Stimulated activated CD8-positive, alpha-beta memory T cell treated with anti-CD3 and anti-CD28 coated beads, Interleukin-7, amount 100 ng/mL, for 48 hours (primary cell): ENCODE measurements at places on chromosomes 2 and 18.
A peak's percentile ranks its signal among the peaks of the same experiment; 100 is the strongest.

GRCh38 chr2:56656826-56657225 lies 473.0 kb downstream of the CCDC85A start:
- DNase-seq = no peak

DNA sequence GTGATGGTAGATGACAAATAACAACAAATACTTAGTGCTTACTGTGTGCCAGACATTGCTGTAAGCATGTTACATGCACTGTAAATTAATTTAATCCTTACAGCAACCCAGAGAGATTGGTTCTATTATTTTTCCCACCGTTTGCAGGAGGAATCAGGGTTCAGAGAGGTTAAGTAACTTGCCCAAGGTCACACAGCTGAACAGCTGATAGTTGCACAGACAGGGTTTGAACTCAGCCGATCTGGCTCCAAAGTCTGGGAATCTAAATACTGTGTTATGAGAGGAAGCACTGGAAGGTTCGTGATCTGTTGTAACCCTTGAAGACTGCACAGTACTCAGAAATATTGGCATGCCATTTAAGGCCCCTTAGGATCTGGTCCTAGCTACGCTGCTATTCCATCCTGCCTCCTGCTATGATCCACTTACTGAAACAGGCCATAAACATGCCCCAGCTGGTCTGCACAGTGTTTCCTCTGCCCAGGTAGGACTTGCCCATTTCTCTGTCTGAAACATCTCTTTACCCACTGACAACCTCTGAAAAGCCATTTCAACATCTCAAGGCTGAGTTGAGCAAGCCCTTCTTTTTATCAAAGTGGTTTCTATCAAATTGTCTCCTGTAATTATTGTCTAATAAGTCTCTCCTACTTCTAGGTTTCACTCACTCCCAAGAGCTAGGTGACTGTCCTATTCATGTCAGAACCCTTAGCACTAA lies 40.4 kb upstream of the MRPL33 start:
- no peak for DNase-seq

GRCh38 chr2:155965415-155966063 lies 367.0 kb downstream of the NR4A2 start:
- DNase-seq = no peak

DNA sequence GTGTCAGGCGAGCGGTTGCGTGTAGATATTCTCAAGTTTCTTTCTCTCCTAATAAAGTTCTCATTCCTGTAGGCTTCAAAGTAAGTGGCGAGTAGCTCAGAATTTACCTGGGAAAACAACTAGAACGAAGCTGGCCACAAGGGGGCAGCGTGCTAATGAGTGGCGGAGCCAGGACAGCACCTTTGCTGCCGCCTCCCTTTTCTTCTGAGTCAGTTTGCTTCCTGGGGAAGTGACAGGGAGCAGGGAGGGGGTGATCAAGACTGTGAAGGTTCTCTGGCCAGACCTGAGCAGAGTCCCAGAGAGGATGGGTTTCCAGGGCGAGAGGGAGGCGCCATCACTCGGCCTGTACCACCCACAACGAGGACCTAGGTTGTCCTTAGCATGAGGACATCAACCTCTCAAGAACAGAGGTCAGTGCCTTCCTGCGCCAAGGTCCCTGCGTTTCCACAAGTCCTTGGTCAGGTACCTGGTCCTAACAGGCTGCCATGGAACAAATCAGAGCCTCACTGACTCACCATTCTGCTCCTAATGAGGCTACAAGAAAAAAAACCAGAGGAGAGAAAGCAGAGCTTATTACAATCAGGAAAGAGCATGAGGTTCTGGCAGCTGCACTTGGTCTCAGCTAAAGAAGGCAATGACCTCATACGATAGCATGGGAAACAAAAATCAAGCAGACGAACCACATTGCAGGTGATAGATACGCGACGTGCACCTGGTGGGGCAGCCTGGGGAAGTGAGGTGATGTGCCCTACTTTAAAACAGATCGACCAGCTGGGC lies 98.7 kb downstream of the PLB1 start:
- DNase-seq = peak; percentile 75

- no peak for DNase-seq
These were observed 134.1 kb upstream of the DLGAP1 start for GRCh38 chr18:4589056-4589800.

- DNase-seq = no peak
These were observed 617 bp downstream of the CCDC142 start for GRCh38 chr2:74481961-74482800.

GRCh38 chr2:157443795-157444640 lies at the start of gene CYTIP:
Gene CYTIP (minus strand): TSS chr2:157444089. CDS start chr2:157444020, 69 bp downstream.
- DNase-seq = no peak

- no peak for DNase-seq
These were observed 8.9 kb downstream of the MAPRE2 start for GRCh38 chr18:35050028-35050546.

GRCh38 chr2:16346671-16347070 lies 319.0 kb downstream of the CYRIA start:
- no peak for DNase-seq

- no peak for DNase-seq
These were observed 29.4 kb upstream of the RTTN start for GRCh38 chr18:70234667-70235459.
